Fibroblast of mammary gland (primary cell): ENCODE measurements at places on chromosomes 2 and 18.

DNA sequence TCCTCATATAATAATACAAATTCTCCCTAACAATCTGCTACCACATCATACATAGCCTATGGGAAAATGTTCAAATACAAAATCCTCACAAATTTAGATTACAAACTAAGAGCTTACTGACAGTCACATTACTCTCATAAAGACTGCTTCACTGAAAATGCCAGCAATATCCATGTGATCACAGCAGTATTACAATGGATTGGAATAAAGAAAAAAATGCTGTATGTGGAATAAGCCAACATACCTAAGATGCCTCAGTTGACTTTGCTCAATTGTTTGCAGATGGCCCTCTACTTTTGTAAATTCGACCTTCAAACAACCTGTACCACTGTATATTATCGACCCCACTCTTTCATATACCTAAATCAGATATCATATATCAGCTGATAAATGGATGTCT lies 88.7 kb downstream of the DYM start:
- no peak for DNase-seq

GRCh38 chr2:31246184-31246852 lies 12.4 kb downstream of the EHD3 start:
- peak; percentile 37 for DNase-seq

DNA sequence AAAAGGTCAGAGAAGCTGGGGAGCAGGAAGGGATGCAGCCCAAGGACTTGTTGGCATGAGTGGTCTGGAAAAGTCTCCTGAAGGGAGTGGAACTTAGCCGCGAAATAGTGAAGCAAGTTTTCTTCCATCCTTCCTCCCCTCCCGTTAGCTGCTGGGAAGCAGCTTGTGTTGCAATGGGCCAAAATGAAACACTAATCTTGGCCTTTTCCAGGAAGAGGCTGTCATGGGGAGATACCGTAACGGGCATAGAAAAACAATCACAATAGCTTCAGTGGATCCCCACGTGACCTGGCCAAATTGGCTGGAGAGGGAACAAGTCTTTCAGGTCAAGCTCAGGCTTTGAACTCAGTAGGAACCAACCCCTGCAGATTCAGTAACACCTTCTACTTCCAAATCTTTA lies 49.3 kb downstream of the SEMA4F start:
- no peak for DNase-seq

DNA sequence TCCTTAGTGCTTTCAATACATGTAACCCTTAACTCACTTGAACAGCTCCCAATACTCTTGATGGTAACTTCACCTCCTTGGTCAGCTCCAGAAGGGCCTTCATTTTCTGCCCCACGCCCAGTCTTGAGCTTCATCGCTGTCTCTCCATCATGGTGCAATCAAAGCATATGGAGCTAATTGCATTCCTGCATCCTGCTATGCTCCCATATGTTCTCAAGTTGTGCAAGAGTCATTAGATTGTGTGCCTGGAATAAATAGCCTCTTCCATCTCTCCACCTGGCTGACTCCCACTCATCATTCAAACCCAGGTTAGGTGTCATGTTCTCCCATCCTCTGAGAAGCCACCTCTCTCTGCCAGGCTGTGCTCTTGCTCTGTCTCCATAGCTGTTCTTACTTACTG lies 364.5 kb upstream of the RGPD4 start:
- DNase-seq: no peak

- DNase-seq: no peak
These were observed 211.9 kb downstream of the HRH4 start for GRCh38 chr18:24672165-24672941.

DNA sequence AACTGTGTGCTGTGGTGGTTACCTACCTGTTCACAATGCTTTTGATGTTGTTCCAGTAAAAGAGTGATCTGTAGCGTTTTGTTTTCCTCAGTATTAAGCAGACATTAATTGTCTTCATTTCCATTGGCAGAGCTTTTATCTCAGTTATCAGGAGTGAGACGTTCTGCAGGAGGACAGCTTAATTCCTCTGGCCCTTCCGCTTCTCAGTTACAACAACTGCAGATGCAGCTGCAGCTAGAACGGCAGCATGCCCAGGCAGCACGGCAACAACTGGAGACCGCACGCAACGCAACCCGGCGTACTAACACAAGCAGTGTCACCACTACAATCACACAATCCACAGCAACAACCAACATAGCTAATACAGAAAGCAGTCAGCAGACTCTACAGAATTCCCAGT lies 78.3 kb downstream of the KCMF1 start:
- no peak for DNase-seq

DNA sequence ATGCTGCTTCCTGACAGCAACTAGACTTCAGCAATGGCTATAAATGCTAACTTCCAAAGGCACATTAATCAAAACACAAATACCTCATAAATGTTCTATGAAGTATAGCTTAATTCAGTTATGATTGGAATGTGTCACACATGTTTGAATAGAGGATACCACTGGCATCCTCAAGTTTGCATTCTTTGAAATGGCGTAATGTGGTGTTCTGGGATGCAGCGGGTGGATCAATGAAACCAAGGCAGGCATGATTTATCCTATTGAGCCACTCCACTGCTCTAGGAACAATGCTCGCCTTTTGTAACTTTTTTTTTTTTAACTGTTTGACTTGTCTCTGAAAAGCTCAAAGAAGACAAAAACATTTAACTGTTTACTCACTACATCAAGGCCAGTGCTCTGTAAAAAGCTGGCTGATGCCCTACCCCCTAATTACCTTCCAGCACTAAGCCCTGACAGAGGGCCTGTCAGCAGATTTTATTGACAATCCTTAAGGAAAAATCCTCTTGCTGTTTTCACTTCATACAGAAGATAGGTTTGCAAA lies 278.8 kb upstream of the SESTD1 start:
- no peak for DNase-seq

DNA sequence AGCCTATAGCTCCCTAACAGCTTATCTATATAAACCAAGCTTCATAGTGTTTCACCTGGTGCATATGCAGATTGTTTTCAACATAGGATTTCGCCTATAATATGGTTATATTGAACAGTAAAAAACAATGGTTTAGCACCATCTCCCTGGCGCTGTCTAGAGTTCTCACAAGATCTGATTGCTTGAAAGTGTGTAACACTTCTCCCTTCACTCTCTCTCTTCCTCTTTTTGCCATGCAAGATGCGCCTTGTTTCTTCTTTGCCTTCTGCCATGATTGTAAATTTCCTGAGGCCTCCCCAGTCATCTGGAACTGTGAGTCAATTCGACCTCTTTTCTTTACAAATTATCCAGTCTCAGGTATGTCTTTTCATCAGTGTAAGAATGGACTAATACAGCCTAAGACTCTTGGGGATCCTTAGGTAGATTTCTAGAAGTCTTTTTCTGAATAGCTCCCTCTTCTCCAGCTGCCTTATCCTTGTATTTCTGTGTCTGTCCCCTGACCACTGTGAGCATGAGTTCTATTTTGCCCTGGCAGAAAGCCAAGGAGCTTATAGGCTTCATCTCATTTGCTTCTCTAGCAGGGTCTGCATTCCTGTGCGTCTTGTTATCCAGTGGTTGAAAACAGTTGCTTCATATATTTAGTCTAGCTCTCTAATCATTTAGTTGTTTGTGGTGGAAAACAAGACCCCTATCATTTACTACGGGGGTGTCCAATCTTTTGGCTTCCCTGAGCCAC lies 401.6 kb downstream of the GPD2 start:
- DNase-seq: no peak

- no peak for DNase-seq
These were observed 49.4 kb downstream of the POLE4 start for GRCh38 chr2:75007819-75008218.

GRCh38 chr18:394987-395362 lies 105.5 kb downstream of the COLEC12 start:
- peak; percentile 93 for DNase-seq

DNA sequence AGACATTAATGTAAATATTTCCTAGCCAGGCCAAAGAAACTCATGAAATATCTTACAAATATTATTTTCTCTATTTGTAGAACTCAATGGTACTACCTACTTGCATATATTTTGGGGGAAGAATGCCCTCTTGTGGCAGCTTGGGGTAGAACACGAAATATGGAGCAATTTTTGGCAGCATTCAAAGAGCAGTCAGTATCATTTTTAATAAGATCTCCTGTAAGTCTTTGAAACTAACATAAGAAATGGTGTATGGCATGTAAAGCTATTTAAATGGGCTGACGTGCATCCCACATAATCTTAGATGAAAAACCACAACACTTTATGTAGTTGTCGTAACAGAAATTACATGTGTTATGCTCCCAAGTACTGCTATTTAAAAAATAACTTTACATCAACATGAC lies 62.3 kb upstream of the CCDC195 start:
- DNase-seq: peak; percentile 67

DNA sequence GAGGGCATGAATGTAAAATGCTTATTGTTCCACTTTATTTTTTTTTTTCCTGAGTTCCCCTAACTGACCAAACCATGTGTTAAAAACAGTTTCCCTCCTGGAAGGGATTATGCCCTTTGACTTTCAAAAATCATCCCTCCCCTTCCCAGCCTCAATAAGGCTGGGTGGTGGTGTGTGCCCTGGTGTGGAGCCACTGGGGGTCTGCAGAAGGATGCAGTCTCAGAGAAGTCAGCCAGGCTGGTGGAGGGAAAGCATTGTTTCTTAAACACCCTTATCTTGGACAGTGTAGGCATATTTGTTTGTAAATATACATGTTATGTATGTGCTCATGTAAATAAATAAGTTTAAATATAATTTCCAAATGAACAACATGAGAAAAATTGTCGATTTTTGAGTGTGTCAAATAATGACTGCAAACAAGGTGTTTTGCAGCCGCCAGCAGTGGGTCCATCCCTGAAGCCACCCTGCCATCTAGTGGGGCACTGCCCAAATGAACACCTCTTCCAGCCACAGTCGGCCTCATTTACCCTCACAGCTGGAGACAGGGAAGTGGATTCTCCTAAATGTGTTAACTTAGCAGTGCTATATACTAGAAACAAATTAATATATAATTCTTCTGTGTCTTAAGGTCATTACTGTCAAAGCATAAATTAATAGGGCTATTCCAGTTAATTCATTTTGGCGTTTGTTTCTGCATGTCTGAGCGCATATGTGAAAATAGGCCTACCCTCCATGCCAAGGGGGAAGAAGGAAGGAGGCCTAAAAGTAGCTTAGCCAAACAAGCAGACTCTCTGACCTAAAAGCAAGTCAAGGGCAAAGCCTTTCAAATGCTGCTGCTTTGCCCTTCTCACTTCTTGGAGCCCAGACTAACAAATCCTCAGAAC lies 209.6 kb upstream of the PIK3C3 start:
- peak; percentile 30 for DNase-seq

GRCh38 chr2:72778410-72778809 lies 47.4 kb downstream of the EXOC6B start:
- peak; percentile 74 for DNase-seq
